ENCODE measurements at places on chromosomes 4 and X.
A peak's percentile ranks its signal among the peaks of the same experiment; 100 is the strongest.

GRCh38 chrX:21996872-21997455 is 35.2 kb upstream of the PHEX start:
- no peak for DNase-seq

- DNase-seq, result no peak
These were observed 242.1 kb upstream of the TRAM1L1 start for GRCh38 chr4:117327491-117327890.

- DNase-seq, result no peak
These were observed 28.5 kb upstream of the KLHL4 start for GRCh38 chrX:87489071-87489470.

GRCh38 chrX:3443184-3443583 is 96.7 kb upstream of the MXRA5 start:
- DNase-seq, result no peak

- DNase-seq, result no peak
These were observed 1.6 kb downstream of the KIT start for GRCh38 chr4:54659313-54659712.

DNA sequence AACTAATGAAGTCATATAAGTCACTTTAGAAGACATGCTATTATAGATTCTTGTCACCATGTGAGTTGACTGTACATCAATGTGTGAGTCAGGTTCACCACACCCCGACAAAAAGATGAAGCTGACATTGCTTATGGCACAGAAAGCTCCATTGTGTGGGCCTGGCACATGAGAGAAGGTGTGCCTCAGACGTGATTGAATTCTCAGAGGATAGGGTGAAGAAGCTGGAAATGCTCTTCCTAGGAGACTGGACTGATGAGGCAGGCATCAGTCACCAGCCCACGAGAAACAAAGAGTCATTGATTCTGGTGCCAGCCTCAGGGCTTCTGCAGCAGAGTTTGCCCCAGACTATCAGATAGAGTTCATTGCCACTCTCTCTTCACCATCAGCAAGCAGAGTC is 35.9 kb upstream of the LRAT start:
- DNase-seq, result no peak

DNA sequence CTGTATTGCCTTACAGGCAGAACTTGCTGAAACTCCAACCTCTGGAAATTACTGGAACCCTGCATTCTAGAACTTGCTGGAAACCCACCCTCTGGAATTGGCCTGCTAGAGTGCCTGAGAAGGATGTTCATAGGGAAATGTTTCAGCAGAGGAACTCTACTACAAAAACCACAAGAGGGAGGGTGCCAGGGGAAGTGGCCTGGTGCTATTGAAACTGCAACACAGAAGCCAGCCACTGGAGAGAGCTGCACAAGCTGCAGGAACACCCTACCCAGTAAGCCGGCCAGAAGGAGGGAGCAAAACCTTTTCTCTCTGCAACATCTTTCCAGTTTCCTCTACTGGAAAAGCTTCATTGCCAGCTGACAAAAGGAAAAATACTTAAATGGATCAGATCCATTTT is 2.5 kb upstream of the BRWD3 start:
- DNase-seq, result no peak

DNA sequence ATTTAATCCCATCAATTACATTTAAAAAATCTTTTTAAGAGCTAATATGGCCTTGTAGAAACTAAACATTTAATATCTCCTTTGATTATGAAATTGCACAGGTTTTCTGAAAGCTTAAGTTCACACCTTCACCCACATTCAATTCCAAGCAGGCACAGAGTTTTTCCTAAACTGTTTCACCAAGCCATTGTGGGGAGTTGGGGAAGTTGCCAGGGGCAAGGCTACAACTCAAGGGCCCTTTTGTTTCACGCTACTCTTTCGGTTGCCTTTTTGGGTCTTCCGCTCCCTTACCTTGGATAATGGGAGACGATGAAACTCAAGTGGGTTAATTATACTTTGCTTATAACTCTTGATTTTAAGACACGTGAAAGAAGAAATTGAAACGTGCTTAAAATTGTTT is 33.3 kb downstream of the APBB2 start:
- no peak for DNase-seq

DNA sequence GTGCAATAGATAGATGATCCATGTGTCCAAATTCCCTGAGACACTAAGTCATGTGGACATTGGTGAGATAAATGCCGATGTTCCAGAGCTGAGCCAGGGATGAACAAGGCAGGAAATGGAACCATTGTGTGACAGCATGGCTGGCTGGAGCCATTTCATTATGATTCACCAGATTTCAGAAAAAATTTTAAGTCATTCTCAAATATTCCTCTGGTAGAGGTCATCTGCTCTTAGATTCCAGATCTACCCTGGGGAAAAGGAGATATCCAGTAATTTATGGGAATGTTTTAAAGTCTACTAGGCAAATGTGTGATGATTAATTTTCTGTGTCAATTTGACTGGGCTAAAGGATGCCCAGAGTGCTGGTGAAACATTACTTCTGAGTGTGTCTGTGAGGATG is 287.3 kb downstream of the STK32B start:
- no peak for DNase-seq

GRCh38 chr4:94577136-94577535 is 125.4 kb downstream of the PDLIM5 start:
- peak; percentile 2 for DNase-seq

DNA sequence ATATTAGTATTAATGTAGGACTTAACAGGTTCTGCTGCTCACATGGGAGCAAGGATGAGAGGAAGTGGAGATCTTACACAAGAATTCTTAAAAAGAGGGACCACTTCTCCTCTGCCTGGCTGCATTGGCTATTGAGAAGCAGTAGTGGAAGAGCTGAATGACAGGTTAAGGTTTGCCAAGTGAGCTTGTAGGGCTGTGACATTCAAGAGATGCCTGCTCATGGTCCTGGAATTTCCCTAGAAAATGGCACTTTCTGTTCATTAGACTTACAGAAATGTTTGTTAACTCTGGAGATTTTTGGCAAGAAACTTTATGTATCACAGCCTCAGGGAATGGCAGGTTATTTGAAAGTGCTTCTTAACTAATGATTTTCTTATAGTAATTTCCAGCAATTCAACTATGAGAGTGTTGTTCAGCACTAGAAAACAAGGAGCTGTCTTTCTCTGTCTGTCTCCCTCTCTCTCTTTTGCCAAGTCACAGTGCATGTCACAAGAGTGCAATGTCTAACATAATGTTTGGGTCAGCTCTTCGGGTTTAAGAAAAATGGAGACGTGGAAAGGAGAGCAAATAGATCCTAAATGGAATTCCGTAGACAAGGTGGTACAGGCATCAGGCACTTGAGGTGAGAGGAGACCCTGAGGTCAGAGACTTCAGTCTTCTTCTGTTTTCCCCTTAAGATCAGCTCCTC is 8.3 kb upstream of the NAP1L5 start:
- DNase-seq, result no peak

DNA sequence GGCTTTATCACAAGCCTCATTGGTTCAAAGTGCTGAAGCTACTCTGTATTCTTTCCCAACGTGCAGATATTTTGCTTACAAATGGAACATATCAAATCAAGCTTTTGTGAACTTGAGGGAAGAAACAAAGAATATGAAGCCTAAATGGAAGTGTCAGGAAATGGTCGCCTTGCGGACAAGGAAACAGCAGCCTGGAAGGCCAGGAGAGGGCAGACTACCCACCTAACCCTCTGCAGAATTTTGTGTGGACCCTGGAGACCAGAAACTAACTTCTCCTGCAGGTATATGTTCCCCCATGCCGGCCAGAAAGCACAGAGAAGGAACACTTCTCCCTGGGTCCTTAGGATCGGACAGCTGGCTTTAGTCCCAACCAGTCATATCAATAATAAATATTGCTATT is 1425.8 kb downstream of the PCDH7 start:
- DNase-seq, result no peak

- DNase-seq, result no peak
These were observed 36.9 kb upstream of the PROM1 start for GRCh38 chr4:16120720-16121119.

DNA sequence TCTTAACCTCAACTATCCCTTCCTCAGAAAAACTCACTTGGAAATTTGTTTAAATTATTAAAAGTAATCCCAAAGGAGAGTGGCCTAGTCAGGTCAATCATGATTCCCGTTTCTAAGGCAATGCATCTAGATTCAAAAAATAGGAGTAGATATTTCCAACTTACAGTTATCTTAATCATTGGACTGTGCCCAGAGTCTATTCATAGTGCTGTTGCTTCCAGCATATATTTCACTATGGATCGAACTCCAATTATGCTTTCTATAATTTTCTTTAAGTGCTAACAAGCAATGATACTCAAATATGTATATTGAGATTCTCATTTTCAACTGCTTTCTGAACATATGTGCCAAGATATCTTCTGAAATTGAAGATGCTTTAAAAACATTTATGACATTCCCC is 229.2 kb upstream of the NWD2 start:
- no peak for DNase-seq

DNA sequence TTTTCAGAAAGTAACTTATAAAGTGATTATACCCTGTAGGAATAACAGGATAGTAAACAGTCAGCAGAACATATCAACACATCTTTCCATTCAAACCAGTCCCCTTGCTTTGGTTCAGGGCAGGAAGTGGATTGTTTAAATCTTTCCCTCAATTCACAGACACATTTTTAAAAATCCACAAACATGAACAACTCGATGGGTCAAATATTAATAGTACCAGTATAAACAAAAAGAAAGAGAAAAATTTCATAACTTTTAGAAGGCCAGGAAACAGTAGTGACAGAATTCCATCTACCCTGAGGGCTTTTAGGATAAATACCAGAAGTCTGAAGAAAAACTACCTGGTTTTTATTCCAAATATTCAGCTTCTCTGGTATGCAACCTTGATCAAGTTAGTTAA is 1072.8 kb upstream of the PABPC4L start:
- DNase-seq, result no peak

GRCh38 chr4:26779674-26780073 is 81.0 kb upstream of the STIM2 start:
- DNase-seq, result no peak

DNA sequence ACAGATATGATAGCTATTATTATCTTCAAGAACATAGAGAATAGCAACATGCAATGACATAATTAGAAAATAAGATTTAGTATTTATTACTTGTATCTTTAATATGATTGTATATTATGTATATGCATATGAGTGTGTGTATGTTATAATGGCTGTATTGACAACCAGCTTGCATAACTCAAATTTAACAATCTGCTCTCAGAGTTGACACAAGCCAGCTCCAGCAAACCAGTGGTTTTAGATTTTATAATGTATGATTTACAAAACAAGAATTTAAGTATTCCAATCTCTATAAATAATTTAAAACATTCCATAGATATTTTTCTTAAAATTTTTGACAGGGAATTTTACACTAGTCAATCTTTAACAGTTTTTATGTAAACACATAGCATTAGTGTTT is 935.9 kb upstream of the EPHA5 start:
- DNase-seq, result no peak

DNA sequence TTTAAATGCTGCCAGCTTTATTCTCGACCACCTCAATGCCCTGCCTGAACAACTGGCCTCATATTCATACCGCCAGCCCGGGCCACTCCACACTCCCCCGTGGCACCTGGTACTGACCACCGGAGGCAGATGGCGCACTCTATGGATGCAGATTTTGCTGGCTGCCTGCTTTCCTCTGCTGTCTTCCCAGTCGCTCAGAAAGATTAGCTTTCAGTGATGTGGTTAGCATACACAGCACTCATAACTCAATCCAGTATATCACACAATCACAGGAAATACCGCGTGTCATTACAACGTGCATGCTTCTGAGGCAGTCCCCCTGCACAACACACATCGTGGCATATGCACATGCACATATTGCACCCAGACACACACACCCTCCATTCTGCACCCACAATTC is 147.2 kb upstream of the BCOR start:
- DNase-seq, result no peak

- no peak for DNase-seq
These were observed 74.0 kb upstream of the CENPE start for GRCh38 chr4:103272174-103272573.

DNA sequence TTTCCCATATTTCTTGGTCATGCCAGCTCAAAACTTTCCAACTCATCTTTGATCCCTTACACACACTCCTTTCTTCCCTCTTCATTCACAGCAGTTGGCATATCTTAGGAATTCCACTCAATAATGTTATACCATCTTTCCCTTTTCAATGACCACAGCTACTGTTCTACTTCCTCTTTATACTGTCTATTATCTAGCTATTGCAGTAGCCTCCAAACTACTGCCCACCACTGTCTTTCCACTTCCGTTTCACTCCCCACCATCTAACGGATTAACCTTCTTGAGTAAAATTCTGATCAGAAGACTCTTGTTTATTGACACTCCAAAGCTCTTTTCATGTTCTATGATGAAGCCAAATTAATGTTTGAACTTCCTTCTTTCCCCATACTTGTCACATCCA is 55.8 kb downstream of the ADAMTS3 start:
- no peak for DNase-seq

- no peak for DNase-seq
These were observed 229.8 kb upstream of the STS start for GRCh38 chrX:6917666-6918065.

DNA sequence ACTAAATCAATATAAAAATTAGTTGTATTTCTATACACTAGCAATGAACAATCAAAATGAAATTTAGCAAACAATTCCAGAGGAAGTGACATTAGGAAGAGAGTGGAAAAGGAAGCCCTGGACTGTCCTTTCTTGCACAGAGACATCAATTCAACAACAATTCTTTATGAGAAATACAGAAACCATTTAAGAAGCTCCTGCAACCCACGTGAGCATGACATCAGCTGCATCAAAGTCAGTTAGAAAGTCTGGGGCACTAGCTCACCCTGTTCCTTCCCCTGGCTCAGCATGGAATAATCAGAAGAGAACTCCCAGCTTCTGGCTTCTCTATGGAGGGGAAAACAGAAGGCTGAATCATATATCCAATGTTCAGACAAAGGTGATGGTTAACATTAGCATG is 48.6 kb upstream of the STARD8 start:
- DNase-seq, result no peak

DNA sequence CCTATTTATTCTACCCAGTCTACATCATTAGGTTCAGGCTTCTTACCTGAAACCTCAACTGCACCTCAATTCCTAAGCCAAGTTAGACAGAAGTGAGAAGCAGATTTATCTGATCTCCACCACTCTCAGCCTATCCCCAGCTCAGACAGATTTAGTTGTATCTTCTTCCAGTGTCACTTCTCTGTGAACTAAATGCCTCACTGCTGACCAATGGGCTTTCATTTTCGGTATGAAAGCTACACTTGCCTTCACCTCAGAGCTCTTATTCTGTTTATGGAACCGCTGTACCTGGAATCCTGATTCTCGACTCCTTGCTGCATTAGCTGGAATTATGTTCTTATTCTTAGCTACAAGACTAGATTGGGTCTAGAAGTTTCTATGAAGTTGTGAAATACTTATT is 833.2 kb downstream of the CCSER1 start:
- no peak for DNase-seq

GRCh38 chrX:100408713-100409609 is 1.1 kb downstream of the PCDH19 start:
- no peak for DNase-seq

DNA sequence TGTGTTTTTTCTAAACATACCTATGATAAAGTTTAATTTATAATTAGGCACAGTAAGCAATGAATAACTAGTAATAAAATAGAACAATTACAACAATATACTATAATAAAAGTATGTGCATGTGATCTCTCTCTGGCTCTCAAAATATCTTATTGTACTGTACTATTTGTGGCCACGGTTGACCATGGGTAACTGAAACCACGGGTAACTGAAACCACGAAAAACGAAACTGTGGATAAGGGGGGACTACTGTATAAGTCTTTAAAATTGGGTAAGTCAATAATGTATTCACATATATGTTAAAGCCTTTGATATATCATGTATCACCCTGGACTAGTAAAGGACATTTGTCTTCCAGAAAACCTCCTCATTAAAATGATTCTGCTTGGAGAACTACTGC is 20.0 kb downstream of the TMEM154 start:
- no peak for DNase-seq

Data from NCI-H1436 treated with DMSO at 0.1 percent for 48 hours (cell line).